ENCODE measurements at places on chromosomes 13 and 19. TPM values are rescaled to one million over a fixed set of nuclear protein-coding genes. Genes with fewer than 3 reads are reported as not detected.
A peak's percentile ranks its signal among the peaks of the same experiment; 100 is the strongest.

DNA sequence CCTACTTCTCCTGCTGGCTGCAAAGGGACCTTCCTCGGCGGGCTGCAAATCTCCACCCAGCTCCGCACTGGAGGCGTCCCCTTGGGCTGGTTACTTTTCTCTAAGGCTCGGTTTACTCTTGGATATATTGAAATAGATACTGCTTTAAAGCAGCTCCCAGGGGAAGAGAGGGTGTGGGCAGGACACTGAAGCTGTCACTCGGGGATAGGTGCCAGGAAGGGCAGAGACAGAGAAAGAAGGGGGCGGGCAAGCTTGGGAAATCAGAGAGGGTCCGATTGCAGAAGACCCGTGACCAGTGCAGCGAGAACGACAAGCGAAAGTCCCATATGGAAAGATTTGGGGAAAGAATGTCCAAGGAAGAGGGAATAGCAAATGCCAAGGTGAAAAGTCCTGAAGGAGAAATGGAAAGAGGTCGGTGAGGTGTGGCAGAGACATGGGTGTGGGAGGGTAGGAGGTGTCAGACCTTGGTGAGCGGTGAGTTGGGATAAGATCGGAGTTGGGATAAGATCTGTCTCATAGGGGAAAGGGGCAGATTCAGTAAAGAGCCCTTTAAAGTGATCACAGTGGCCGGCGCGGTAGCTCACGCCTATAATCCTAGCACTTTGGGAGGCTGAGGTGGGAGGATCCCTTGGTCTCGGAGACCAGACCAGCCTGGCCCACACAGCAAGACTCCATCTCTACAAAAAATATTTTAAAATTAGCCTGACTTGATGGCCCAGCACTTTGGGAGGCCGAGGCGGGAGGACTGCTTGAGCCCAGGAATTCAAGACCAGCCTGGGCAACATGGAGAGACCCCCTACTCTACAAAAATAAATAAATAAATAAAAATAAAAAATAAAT, 618 bp downstream of the THSD8 start:
- no peaks in the 10 kb centered on the region for H3K36me3 ChIP-seq
- no peak overlapping the region for H3K27ac ChIP-seq
- peak overlapping the region; percentile 82 for H3K4me3 ChIP-seq
- no peaks in the 10 kb centered on the region for H3K27me3 ChIP-seq

DNA sequence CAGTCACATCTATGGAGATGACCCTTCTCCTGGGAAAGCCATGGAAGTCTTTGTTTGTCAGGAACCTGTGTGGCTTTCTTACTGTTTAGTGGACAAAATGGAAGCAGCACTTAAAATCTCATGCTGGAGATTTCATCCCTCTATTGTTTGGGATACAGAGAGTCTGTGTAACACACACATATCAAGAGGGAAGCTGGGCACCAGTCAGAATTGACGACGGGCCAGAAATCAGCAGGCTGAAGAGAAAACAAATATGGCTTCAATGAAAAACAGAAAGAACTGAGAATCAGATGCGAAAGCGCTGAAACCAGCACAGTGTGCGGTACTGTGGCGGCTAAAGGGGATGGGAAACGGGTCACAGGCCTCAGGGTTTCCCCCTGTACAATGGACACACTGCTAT, 72.2 kb upstream of the WASF3 start:
- H3K36me3 ChIP-seq: no peaks in the 10 kb centered on the region
- no peaks in the 10 kb centered on the region for H3K27me3 ChIP-seq
- no peaks in the 10 kb centered on the region for H3K4me1 ChIP-seq
- no peak for DNase-seq

- H3K4me1 ChIP-seq: no peaks in the 10 kb centered on the region
- no peak overlapping the region for H3K27ac ChIP-seq
- no peak overlapping the region for H3K4me3 ChIP-seq
- H3K36me3 ChIP-seq: no peaks in the 10 kb centered on the region
These were observed 43.8 kb downstream of the DCT start for GRCh38 chr13:94435604-94436226.

DNA sequence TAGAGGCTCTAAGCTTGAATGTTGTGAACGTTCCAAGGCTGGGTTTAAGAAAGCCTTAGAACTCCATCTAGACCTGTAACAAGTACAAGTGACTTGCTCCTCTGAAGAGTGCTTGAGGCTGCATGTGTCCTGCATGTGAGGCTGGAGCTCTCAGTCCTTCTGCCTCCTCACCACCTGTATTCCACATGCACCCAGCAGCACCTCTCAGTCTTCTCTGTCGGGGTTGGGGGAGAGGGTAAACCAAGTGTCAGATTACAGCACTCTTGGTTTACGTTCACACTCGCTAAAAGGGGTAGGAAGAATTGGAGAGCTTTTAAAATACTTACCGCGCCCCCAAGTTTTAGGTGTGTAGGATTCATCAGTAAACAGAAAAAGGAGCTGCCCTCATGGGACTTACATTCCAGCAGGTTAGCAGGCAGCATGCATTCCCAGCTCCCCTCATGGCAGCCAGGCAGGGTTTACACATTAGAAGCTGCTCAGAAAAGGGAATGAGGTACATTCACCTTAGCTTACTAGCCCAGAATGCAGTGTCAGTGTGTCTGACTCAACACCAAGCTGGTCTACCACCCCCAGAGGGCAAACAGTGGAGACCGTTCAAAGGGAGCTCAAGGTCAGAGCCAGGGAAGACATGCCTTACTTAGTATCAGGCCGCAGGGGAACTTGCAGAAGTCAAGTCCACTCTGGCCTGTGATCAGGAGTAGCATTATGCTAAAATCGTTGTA, 248.1 kb downstream of the PCCA start:
- H3K4me3 ChIP-seq: no peak overlapping the region
- no peaks in the 10 kb centered on the region for H3K4me1 ChIP-seq
- H3K27me3 ChIP-seq: no peaks in the 10 kb centered on the region
- H3K36me3 ChIP-seq: peaks cover 5% of the 10 kb centered on the region
- no peak for DNase-seq
- no peak overlapping the region for H3K27ac ChIP-seq

GRCh38 chr13:48902368-48902767, 73.3 kb upstream of the FNDC3A start:
- H3K4me1 ChIP-seq: no peaks in the 10 kb centered on the region
- no peaks in the 10 kb centered on the region for H3K27me3 ChIP-seq
- DNase-seq: no peak
- no peak overlapping the region for H3K27ac ChIP-seq
- no peak overlapping the region for H3K4me3 ChIP-seq

DNA sequence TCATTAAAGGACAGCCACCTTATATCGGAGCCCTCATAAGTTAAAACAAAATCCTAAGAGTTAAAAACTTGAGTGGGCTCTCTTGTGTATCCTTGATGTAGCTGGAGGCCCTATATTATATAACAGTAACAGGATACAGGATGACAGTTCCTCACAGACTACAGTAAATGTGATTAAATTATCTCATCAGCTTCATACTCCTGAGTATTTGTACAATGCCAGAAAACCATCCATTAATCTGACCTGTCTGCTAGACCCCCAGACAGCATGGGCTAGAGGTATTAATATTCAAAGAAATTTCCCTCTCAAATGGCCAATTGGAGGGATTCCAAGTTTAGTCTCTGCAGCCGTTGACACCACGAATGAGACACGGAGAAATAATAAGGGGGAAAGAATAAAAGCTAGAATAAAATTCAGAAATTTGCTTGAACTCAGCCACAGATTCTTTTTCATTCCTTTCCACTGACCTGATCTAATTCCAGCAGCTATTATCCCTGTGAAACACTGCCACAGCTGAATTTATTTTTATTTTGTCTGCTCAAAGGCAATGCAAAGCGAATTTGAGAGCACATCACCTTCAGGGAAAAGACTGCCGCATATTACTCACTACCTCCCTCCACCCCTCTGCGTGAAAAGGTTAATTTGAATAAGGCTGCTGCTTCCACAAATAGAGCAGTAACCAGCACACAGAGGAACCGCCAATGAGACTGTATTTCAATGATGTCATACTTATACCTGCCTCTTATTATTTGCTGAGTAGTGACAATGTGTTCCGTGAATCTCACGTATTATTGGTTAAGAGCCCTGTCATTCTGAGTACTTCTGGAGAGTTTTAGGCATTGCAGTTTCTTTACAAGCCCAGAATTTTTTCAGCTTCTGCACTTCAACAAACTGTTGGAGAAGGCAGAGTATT, 155.9 kb upstream of the KLF12 start:
- no peak for DNase-seq
- no peaks in the 10 kb centered on the region for H3K36me3 ChIP-seq
- no peaks in the 10 kb centered on the region for H3K4me1 ChIP-seq
- H3K27ac ChIP-seq: no peak overlapping the region
- no peak overlapping the region for H3K4me3 ChIP-seq

DNA sequence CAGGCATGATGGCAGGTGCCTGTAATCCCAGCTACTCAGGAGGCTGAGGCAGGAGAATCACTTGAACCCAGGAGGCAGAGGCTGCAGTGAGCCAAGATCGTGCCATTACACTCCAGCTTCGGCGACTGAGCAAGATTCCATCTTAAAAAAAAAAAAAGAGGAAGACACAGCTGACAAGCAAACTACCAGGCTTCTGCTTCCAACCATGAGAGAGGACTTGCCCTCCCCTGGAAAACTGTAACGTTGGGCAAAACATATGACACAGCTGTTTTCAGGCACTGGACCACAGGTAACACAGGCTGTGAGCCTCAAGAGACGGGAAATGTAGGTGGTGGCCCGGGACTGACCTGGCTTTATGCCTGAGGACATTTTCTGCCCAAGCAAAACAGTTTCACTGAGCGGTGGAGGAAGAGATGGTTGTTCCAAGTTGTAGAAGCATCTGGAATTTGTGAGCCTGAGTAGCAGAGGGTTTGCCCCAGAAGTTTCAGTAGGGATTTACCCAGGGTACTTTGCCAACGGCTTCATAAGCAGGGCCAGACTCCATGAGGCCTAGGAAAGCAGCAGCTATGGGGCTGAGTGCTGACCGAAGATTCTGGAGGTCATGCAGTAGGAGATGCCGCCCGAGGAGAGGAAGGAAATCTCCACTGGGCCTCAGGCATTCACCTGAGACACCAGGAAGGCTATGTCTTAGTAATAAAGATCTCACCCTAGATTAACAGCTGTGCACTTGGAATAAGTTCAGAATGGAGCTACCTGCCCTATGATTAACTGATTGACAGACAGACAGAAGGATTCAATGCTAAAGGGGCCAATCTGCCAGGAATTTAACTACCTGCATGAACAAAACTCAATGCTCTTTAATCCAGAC, 88.0 kb downstream of the ABCC4 start:
- H3K27me3 ChIP-seq: no peaks in the 10 kb centered on the region
- no peaks in the 10 kb centered on the region for H3K4me1 ChIP-seq
- DNase-seq: no peak
- peaks cover 5% of the 10 kb centered on the region for H3K36me3 ChIP-seq
- no peak overlapping the region for H3K4me3 ChIP-seq

GRCh38 chr19:10764340-10764894, 46.5 kb downstream of the DNM2 start:
- H3K27ac ChIP-seq: peak overlapping the region; percentile 41
- no peak for DNase-seq
- H3K4me3 ChIP-seq: no peak overlapping the region
- H3K27me3 ChIP-seq: no peaks in the 10 kb centered on the region

DNA sequence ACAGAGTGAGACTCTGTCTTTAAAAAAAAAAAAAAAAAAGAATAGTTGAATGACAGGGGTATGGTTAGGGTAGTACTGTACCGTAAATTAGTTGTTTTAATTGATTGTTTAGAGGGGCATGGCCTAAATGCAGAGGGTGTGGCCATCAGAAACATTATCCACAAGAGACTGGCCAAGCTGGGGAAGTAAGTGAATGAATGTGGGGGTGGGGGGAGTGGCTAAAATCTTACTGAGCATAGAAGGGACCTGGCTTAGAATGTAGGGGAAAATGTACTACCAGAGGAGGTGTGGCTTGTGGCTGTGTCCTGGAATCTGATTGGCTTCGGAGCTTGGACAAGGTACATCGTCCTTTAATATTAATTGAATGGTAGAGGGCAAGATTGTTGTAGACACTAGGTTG, 3.8 kb downstream of the BCL2L12 start:
- H3K36me3 ChIP-seq: no peaks in the 10 kb centered on the region
- H3K27me3 ChIP-seq: no peaks in the 10 kb centered on the region
- peaks cover 29% of the 10 kb centered on the region for H3K4me1 ChIP-seq
- no peak overlapping the region for H3K27ac ChIP-seq
- DNase-seq: no peak
- H3K4me3 ChIP-seq: no peak overlapping the region

GRCh38 chr19:33476151-33476707, 45.4 kb downstream of the PEPD start:
- no peaks in the 10 kb centered on the region for H3K4me1 ChIP-seq
- H3K4me3 ChIP-seq: no peak overlapping the region
- H3K27me3 ChIP-seq: no peaks in the 10 kb centered on the region
- H3K27ac ChIP-seq: no peak overlapping the region

PRSS57 gene
- total RNA-seq: not detected

DNA sequence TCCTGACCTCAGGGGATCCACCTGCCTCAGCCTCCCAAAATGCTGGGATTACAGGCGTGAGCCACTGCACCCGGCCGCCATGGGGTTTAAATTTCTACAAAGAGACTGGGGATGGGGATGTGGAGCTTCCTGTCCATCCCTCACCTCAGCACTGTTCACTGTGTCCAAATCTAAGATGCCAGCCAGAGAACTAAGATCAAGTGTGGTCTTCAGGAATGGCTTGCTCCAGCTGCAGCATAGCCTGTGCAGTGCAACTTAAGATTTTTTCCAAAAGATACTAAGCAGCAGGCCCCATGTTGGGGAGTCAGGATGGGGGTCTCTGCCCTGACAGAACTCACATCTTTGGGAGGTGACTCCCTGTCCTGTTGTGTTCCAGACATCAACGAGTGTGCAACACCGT, 9.3 kb downstream of the ADGRE5 start:
- no peak for DNase-seq
- no peak overlapping the region for H3K27ac ChIP-seq
- H3K36me3 ChIP-seq: peaks cover 21% of the 10 kb centered on the region
- no peaks in the 10 kb centered on the region for H3K27me3 ChIP-seq

CDC42EP5 gene
- total RNA-seq: 62.2 TPM

GRCh38 chr13:32010136-32010535, 21.4 kb upstream of the FRY start:
- no peak for DNase-seq
- H3K4me3 ChIP-seq: no peak overlapping the region
- no peak overlapping the region for H3K27ac ChIP-seq
- H3K4me1 ChIP-seq: no peaks in the 10 kb centered on the region
- H3K36me3 ChIP-seq: no peaks in the 10 kb centered on the region
- H3K27me3 ChIP-seq: no peaks in the 10 kb centered on the region

UPF1 gene
- 117 TPM for total RNA-seq

LRRC63 gene
- 0.78 TPM for total RNA-seq

DNA sequence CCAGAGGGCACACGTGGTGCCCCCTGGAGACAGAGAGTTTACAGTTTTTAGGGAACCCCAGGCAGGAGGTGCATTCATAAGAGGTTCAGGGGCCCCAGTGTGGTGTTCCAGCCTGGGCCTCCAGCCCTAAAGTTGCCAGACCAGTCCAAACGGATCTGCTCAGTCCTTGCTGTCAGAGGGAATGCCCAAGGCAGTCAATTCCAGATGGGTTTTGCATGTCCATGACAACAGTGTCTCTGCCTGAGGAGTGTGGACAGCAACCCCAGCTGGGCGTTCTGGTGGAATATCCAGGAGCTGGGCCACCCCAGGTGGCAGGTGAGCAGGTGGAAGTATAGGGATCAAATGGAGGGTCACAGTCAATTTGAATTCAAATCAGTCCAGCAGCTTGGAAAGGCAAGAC, 25.3 kb downstream of the FBXO27 start:
- no peak for DNase-seq
- H3K4me1 ChIP-seq: no peaks in the 10 kb centered on the region
- H3K4me3 ChIP-seq: no peak overlapping the region
- no peaks in the 10 kb centered on the region for H3K36me3 ChIP-seq
- H3K27ac ChIP-seq: no peak overlapping the region

CPAMD8 gene
- 16.8 TPM for total RNA-seq

Data from tibial nerve (tissue), 4 donors.